Ureter (tissue), 1 donor: ENCODE measurements at places on chromosomes 7 and 10.

DNA sequence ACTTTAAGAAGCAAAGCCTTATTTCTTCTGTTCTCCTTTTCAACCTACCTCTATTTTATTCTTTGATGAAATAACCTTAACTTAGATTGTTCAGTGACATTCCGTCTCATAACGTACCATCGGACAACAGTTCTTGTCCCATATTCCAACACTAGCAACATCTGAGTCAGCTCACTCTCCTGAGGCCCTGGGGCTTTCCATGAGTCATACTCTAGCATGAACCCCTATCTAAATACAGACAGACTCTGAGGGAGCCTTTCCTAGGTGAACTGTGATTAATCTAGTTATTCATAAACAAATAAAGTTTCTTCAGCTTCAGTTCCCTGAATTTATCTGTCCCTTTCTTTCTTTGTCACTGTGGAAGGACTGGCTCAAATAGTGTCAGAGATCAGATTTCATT is 168.7 kb upstream of the LYZL1 start:
- no peak for DNase-seq

DNA sequence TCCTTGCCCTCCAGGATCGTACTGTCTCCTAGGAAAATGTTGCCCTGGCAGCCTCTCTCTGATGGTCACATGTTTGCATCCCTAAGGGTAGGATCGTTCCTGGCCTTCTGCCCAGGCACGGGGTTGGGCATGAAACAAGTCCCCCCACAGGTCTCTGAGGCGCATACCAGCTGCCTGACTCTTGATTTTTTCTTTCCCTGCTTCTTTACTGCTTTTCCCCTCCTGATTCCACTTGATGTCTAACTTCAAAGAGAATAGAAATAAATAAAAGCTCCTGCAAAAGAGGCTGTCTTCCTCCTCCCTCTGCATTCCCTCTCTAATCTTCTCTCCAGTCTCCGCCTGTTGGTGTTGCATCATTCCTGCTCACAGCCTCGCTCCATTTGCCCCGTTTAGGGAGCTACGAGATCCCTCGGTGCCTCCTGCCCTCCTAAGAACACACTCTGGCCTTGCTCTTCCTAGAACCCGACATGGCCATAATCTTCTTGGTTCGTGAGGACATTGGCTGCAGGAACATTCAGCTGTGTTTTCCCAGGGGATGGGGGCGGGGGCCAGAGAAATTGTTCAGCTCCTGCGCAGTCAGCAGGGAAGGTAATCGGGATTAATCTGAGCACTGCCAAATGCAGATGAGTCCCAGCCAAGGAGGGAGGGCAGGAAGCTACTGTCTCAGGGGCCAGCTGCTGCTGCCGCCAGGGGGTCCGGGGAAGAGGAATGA is 26.0 kb downstream of the LEP start:
- DNase-seq: peak; percentile 85

DNA sequence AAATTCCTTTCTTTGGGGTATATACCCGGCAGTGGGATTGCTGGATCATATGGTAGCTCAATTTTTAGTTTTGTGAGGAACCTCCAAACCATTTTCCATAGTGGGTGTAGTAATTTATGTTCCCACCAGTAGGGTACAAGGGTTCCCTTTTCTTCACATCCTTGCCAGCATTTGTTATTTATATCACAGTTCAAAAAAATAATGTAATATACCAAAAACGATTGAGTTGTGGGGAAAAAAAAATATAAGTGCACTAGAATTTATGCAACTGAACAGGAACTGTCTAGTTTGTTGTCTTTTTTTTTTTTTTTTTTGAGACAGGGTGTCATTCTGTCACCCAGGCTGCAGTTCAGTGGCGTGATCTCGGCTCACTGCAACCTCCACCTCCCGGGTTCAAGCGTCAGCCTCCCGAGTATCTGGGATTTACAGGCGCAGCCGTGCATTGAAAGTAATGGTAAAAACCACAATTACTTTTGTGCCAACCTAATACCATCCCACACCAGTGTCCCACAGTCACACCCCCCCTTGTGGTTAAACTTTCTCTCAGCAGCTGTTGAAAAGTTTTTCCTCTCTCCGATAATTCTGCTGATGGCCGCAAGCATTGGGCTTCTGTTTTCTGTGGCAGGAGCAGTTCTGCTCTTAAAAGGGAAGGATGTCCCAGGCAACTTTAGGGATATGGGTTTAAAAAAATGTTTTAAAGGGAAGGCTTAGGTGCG is 6.8 kb upstream of the LAT2 start:
- DNase-seq: no peak

DNA sequence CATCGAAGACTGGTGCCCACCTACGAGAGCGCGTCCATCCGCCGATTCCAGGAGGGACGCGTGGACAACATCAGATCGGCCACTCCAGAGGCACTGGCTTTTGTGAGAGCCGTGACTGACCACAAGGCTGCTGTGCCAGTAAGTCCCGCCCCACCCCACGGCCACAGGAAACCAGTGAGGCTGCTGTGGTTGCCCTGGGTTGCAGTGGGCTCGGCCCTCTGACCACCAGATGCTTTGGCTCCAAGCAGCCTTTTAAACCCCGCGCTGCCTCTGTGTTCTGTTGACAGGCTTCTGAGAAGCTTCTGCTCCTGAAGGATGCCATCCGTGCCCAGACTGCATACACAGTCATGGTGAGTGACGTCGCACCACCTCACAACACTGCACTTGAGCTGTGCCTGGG is 24.4 kb upstream of the C10orf53 start:
- DNase-seq: no peak

- no peak for DNase-seq
Measured at GRCh38 chr7:1246871-1247526, 14.3 kb downstream of the UNCX start.

DNA sequence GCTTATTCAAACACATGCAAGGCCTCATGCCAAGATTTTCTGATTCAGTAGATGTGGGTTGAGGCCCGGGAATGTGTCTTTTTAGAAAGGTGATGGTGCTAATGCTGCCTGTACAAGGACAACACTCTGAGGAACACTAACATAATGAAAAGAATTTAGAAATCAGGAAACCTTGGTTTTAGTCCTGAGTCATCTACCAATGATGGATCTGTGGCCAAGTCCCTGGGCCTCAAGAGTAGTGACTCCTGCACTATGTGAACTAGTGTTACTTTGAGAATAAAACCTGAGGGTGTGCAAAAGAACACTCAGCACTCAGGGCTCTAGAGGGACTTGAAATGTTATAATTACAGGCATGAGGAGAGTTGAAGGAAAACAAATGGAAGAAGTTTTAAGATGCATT is 741.7 kb upstream of the GALNT17 start:
- no peak for DNase-seq

- no peak for DNase-seq
Measured at GRCh38 chr7:66157060-66157459, 42.4 kb downstream of the CRCP start.

DNA sequence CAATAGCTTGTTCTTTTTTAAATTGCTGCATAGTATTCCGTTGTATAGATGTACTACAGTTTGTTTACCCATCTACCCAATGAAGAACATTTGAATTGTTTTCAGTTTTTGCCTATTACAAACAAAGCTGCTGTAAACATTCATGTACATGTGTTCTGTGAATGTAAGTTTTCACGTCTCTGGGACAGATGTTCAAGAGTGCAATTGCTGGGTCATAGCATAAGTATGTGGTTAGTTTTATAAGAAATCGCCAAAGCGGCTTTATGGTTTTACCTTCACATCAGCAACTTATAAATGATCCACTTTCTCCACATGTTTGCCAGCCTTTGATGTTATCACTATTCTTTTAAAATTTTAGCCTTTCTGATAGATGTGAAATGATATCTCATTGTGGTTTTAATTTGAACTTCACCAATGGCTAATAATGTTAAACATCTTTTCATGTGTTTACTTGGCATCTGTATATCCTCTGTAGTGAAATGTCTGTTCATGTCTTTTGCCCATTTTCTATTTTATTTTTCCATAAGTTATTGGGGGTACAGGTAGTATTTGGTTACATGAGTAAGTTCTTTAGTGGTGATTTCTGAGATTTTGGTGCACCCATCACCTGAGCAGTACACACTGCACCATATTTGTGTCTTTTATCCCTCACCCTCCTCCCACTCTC is 73.5 kb downstream of the TBXAS1 start:
- no peak for DNase-seq

DNA sequence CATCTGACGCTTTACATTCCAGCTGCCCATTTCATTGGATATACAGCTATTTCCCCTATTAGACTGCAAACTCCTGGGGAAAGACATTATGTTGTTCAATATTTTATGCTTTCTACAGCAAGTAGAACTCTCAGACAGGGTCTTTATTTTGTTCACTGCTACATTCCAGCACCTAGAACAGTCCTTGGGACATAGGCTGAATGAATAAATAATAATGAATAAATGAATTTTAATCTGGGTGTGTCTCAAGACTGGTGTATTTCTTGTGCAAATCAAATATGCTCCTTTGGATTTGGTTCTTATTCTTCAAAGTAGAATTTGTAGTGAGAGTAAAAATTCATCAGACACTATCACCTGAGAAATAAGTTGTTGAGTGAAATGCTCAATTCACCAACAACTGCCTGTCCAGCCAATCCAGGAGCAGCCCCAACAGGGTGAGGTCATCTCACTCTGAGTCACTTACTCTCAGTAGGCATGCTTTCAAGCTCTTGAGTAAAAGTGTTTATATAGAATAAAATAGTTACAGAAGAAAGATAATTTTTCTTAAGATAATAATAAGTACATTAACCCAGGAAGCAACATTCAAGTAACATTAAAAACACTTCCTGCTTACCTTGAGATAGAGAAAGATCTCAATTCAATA is 287.5 kb upstream of the NPVF start:
- DNase-seq: no peak

- DNase-seq: no peak
Measured at GRCh38 chr7:151873402-151873965, 3.4 kb downstream of the PRKAG2 start.

DNA sequence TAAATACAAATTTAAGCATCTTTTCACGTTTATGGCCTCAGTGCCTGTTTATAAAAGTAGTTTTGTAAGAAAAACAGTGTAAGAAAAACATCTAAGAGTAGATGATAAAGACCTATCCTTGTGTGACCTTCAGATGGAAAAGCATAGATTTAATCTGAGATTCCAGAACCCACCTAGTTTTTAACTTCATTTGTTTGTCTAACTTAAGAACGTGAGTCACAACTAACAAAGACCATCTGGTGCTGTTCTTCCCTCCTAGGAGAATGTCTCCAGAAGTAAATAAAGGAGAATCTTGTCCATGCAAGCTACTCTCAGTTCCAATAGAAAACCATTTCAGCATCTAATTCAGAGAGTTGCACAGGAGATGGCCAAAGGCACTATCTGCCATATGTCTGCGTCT is 265.4 kb upstream of the C7orf33 start:
- no peak for DNase-seq

DNA sequence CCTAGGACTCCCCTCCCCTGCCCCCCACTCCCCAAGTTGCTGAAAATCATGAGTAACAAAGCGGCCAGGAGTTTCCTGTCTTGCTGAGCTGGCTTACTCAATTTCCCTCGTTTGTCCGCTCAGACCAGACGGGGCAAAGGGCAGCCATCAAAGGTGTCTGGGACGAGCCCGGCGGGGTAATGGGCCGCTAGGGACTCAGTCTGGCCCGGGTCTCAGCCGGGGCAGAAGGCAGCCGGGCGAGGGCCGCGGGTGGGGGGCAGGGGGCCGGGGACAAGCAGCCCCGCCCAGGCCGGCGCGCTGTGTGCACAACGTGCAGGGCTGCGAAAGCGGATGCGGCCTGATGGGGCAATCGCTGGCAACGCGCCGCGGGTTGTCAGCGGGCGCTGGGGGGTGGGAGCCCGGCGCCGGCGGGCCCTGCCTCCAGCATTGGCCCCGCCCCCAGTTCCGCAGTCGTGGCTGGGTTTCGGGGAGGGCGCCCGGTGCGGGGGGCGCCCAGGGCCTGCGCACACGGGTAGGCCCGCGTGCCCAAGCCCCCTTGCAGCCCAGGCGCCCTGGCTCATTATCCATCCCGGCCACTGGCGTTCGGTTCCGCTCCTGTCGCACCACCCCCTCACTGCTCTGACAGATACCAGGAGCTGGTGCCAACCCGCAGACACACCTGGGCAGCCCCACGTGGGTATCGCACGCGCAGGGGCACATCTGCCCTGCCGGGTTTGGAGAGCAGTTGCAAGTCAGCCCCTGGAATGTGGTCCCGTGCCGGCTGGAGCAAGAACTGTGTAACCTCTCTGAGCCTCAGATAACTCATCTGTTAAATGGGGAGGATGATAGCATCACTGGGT is 35.1 kb downstream of the DNAJB12 start:
- DNase-seq: peak; percentile 94

GRCh38 chr10:9869606-9870176 is 1148.0 kb upstream of the CELF2 start:
- no peak for DNase-seq

DNA sequence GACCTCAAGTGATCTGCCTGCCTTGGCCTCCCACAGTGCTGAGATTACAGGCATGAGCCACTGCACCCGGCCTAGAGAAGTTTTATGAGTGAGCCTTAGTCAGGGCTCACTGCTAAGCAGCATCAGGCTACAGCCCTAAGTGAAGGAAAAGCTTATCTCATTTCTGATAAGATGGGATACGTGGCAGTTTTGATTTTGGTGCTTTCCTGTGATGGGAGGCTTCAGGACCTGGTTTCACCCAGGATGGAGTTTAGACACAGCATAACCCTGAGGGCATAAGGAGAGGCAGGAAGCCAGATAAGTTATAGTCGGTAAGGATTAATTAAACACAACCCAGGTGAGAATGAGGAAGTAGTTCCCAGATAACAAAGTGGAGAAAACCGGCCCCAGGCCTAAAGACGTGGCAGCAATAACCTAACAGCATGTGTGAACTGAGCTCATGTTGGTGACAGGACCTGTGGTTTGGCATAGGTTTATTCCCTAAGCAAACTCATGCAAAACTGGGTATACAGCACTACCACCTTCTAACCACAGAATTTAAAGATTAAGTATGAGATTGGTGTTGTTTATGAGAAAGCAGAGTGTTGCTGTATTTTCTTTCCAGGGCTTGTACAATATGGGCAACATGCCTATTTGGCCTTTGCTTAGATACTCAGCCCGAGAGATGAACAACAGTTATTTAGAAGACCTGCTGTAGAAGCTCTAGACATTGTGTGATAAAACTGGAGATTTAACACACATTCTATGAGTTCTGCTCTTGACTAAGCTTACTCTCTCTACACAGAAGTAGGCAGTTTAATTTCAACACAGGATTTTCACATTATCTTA is 119.4 kb downstream of the COL28A1 start:
- DNase-seq: no peak

- DNase-seq: no peak
Measured at GRCh38 chr10:123462756-123463155, 203.4 kb upstream of the GPR26 start.

- DNase-seq: no peak
Measured at GRCh38 chr10:88541116-88541626, 41.9 kb downstream of the RNLS start.
